ENCODE measurements at places on chromosomes 11 and 22.

GRCh38 chr11:31000381-31000780, 369.2 kb downstream of the DCDC1 start:
- no peak for DNase-seq

DNA sequence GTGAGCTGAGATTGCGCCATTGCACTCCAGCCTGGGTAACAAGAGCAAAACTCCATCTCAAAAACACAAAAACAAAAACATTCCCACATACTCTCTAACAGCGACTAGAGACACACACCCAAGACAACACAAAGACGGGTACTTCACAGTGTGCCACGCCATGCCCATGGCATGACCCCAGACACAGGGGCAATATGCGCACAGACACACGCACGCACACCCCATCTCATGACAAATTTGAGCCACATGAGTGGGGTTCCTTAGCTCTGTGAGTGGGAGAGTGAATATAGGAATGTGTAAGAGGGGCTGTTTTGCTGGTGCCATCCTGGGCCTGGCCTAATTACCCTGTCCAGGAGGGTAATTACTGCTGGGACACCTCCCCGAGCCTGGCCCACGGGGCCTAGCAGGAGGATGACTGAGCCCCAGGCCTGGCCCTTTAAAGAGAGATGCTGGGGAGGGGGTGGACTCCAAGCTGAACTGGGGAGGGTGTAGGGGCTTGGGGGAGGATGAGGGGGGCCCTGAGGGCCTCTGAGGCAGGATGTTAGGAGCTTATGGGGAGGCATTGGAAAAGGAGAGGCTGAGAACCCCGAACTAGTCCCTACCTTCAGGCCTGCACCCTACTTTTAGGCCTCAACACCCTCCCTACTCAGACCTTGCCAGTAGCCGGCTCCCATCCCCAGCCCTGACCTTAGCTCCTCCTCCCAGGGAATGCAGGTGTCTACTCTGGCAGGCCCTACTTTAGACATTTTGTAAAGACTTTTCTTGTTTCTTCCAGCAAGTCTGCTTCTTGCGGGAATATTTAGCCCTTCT, 1.5 kb downstream of the LTBP3 start:
- no peak for DNase-seq

DNA sequence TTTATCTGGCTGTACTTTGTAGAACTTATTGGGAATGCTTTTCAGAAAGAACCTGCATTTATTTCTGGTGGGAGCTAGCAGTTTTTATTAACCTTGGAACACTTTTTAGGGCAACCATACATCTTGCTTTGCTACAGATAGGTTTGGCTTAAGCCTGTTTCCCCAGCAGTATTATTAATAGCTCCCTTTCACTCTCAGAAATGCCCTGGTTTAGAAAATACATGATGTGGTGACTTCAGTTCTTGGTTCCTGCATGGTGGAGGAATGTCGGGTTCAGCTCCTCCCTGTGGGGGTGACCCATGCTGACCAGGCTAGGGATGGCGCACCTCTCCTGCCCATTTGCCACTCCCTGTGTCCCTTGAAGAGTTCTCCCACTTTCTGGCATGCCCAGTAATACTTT, 28.2 kb downstream of the ZBED4 start:
- DNase-seq, result no peak

- DNase-seq, result no peak
Observed at GRCh38 chr11:72528121-72528520, 93.8 kb upstream of the CLPB start.

DNA sequence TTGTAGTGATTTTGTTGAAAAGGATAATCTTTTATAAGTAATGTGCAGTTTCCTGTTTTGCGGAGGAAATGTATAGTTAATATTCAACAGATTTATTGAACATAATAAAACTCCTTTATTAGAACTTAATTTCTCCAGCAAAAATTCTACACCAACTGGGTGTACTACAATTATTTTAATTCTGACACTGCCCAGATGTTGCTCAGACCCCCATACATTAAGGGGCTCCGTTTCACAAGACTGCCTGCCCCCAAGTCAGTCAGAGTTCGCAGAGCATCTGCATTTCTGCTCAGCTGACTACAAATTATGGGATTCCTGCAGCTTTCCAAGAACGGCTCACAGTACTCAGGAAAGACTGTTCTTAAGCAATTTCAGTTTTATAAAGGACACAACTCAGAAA, 6.2 kb downstream of the CEP57 start:
- DNase-seq, result no peak

DNA sequence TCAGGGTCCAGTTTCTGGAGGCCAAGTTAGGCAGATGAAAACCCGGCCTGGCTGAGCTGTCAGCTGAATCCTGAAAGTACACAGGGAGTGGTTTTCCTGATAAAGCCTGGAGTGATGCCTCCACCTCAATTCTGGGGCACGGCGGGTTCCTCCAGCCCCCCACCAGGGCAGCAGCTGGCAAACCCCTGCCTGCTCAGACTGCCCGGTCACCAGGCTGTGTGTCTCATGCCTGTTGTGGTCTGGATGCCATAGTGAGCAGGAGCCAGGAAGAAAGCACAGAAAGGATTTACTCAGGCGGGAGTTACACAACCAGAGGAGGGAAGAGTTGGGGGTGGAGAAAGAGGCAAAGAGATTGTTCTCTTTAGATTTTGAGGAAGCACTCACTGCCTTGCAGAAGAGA, 119.9 kb upstream of the RASSF10 start:
- no peak for DNase-seq

DNA sequence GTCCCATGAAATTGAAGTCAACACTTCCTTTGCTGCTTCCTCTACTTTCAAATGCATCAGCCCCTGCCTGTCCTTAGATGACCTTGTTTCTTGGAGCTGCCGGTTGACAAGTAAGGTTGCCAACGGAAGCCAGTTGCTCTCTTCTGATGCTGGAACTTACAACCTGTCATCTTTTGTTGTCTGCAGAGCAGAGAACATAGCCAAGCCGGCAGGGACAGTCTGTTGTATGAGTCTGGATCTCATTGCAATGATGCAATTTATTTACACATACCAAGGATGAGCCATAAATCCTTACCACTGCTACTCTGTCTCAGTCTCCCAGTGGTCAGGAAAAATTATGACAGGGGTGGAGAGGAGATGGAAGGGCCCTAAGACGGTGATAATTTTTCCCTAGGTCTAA, 151.4 kb downstream of the BLID start:
- DNase-seq, result no peak

DNA sequence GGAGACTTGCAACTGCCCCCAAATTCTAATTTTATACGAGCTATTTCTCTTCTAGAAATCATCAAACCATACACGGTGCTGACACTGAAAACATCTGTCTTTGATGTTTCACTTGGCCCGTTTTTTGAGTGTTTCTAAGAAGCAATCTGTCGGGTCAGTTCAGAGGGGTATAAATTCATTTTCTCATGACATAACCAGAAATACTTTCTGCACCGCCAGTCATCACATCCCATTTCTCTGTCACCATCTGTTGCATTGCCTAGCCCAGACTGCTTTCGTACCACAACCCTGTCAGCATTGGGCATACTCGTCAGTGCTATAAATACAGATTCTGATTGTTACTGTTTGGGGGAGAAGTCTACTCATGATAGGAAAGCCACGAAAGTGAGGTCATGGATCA, 63.1 kb upstream of the CCDC90B start:
- no peak for DNase-seq

- DNase-seq, result no peak
Observed at GRCh38 chr11:2289859-2290258, 11.9 kb downstream of the C11orf21 start.

- DNase-seq, result no peak
Observed at GRCh38 chr11:3738241-3738640, 59.1 kb downstream of the NUP98 start.

DNA sequence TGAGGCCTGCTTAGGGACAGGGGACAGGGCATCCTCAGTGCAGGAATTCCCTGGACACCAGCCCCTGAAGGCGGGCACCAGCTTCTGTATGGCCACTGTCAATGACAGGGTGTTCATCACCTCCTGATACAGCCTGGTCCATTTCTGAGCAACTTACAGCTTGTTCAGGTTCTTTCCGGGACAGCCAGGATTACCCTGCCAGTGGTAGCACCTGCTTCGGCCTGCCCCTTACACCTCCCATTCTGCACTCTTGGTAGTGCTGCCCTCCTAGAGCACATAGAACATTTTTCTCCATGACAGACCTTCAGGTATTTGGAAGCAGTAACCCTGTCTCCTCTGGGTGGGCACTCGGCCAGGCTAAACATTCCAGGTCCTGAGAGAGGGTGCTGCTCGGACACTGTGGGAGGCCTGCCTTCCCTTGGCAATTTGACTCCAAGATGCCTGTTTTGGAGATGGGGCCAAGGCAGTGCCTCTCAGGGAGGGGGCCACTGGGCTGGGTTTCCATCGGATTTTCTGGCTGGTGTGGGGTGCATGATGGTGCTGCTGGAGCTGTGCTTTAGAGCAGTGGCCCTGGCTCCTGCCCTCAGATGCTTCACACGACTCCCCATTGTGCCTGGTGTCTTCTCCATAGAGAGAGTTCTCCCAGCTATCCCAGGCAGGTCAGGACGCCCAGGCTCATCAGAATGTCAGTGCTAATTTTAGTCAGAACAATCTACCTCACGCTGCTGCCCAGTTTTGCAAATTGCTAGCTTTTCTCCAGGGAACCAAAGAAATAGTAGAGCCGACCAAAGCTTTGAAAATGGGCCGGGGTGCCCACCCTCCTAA, 1.2 kb downstream of the GAL3ST3 start:
- DNase-seq, result peak; percentile 48

GRCh38 chr11:60128376-60128775, 39.9 kb downstream of the MS4A2 start:
- DNase-seq, result no peak

GRCh38 chr11:125287491-125288210, 123.1 kb downstream of the PKNOX2 start:
- no peak for DNase-seq

GRCh38 chr11:20631519-20632168, 32.2 kb downstream of the SLC6A5 start:
- DNase-seq, result no peak

DNA sequence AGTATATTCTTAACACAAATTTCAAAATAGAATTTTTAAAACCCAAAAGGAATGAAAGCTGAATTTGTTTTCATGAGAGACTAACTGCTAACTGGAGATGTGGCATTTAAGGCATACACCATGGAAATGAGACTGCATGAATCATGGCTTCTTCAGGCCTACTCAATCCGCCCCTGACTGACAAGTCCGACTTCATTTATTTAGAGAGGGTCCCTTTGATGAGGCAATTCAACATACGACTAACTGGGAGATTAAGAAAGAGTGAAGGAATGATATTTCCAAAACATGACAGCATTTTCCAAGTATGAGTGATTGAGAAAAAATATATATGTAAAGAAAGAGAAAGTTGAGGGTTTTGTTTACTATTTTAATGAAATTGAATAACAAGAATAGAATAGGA, 720.1 kb downstream of the DLG2 start:
- DNase-seq, result no peak

DNA sequence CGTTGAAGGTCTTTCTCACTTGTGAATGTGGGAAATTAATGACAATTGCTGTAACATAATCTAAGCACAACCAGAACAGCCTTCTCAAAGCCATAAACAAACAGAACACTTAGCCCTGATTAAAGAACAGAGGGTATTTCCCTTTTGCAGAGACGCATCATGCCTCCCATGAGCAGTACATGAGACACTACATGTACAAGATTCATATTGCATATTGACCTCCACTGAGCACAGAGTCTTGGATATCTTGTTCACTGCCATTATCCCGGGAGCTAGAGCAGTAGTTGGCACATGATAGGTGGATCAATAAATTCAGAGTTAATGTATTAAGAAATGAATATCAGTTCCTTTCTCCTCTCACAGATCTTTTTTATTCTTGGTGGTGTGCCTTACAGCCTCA, 1194.3 kb upstream of the TENM4 start:
- DNase-seq, result no peak

- DNase-seq, result no peak
Observed at GRCh38 chr22:50420015-50420414, 54.8 kb downstream of the SBF1 start.

DNA sequence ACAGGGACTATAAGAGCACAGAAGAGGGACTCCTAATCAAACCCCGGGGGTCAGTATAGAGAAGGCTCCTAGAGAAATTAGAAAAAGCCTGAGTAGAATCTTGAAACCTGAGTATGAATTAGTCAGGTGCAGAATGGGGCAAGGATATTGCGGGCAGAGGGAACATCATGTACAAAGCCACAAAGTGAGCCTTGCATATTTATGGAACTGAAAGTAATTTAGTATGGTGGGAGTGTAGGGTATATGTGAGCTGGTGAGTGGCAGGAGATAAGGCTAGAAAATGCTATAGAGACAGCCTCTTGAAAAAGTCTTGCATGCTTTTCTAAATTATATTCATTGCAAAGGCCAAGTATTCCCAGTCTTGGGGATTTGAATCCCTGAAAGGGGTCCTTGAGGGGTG, 93.7 kb downstream of the STIM1 start:
- DNase-seq, result no peak

DNA sequence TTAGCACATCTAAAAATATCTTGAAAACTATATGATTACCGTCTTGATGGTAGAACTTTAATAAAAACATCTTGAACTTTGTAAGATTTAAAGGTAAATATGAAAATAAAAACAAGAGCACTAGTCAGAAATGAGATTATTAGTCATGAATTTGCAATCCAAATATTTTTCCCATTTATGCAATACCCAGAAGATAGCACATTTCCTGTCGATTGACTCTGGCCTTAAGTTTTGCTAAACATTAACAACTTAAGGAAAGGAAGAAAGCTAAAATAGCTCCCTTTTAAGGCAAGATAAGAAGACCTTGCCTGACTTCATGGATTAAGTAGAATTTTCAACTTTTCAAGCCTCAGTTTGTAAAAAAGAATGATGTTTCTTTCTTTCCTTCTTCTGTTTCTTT, 1374.7 kb upstream of the RAG2 start:
- no peak for DNase-seq

DNA sequence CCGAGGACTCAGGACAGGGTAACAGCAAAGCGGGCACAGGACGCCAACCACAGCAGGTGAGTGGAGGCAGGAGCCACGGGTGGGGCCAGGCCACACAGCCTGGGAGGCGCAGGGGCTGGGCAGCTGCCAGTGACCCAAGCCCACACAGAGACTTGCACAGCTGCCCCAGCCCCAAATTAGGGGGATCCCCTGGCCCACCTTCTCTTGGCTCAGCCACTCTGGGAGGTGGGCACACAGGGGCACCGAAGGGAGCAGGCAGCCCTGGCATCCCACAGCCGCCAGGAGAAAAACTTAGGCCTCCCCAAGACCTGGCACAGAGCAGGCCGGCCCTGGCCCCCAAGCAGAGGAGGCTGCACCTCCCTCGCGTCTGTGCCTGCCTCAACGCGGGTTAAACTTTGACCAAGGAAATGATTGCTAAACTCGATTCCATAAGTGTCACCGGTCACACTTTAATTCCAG, at the start of gene SLC22A12:
Gene SLC22A12, plus strand, starts transcription at position 458 of the 459 bp plus-strand sequence. CDS start 337 bp downstream, outside the sequence.
- no peak for DNase-seq

DNA sequence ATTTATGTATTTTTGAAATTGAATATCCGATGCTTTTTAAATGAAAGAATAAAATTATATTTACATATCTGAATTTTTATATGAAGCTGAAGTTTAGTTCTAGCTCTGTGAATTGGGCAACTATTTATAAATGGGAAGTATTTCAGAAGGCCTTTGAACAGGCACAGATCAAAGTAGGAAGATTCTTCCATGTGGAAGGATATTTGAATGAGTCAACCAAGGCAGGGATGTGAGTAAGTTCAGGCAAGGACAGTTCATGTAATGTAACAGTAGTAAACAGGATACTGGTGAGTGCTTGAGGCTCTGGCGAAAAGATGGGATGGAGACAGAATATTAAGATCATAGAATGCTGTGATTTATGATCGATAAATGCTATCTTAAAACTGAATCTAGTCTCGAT, 417.8 kb upstream of the CCDC179 start:
- DNase-seq, result no peak

- DNase-seq, result peak; percentile 60
Observed at GRCh38 chr11:32176223-32176934, 85.5 kb downstream of the RCN1 start.
